Fibroblast of skin of right biceps (primary cell): ENCODE measurements at places on chromosomes 12 and 14.

DNA sequence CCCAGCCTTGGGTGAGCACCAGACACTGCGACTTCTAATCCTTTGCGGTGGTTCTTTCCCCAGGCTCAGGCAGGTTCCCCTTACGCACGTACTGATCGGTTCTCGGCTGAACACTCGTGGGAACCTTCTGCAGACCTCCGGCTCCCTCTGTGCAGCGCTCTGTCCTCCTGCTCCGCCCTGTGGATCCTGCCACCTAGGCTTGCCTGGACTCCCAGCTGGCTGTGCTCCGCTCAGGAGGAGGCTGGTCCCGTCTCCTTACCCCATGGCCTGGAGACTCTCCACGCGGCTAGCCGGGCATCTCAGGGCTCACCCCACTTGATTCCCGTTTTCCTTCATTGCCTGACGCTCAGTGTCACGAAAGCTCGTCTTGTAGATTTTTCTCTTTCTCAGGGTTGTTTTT lies 34.7 kb downstream of the TNFAIP2 start:
- DNase-seq, result no peak

- DNase-seq, result no peak
Measured at GRCh38 chr12:112420740-112421139, 2.0 kb downstream of the PTPN11 start.

- DNase-seq, result no peak
Measured at GRCh38 chr14:105315211-105315721, 718 bp downstream of the PACS2 start.

GRCh38 chr12:79143803-79144202 lies 279.2 kb downstream of the SYT1 start:
- DNase-seq, result no peak

GRCh38 chr12:5096241-5096924 lies 52.7 kb downstream of the KCNA5 start:
- peak; percentile 84 for DNase-seq

- DNase-seq, result no peak
Measured at GRCh38 chr12:27541031-27541719, 17.2 kb downstream of the PPFIBP1 start.

DNA sequence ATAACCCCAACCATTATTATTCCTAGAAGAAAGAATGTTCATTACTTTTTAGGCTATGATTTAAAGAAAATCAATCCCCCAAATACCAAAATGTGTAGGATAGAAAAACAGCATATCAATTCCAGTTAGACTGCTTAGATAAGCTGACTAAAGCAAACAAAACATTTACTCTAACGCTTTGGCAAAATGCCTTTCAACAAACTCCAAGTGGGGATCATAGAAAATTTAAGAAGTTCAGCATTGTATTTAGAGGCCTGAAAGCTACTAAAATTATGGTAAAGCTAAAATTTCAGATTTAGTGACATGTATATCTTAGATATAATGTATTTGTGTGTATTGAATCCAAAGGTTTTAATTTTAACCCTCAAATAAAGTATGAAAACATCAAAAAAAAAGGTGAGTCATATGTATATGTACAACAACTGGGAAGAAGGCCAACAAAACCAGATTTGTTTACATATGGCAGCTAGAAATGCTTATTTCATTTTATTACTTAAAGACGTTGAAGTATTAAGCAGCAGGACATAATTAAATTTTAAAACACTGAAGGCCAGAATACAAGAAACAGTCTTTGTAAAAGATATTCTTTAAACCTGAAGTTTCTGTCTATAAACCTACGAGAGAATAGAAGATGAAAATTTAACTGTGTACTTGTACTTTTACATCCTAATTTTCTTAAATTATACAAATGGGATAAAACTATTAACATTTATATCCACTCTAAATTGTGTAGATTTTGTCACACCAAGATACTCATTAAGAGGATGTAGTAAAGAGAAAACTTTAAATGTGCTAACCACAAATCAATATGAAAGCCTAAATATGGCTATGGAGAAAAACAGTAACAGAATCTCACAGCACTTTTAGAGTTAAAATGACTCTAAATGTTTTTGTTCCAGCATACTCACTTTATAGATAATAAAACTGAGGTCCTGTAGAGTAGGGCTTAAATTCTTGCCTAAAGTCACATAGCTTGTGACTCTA lies 71.4 kb downstream of the SLC41A2 start:
- peak; percentile 46 for DNase-seq

- no peak for DNase-seq
Measured at GRCh38 chr12:56661979-56662638, 16.3 kb upstream of the ATP5F1B start.

DNA sequence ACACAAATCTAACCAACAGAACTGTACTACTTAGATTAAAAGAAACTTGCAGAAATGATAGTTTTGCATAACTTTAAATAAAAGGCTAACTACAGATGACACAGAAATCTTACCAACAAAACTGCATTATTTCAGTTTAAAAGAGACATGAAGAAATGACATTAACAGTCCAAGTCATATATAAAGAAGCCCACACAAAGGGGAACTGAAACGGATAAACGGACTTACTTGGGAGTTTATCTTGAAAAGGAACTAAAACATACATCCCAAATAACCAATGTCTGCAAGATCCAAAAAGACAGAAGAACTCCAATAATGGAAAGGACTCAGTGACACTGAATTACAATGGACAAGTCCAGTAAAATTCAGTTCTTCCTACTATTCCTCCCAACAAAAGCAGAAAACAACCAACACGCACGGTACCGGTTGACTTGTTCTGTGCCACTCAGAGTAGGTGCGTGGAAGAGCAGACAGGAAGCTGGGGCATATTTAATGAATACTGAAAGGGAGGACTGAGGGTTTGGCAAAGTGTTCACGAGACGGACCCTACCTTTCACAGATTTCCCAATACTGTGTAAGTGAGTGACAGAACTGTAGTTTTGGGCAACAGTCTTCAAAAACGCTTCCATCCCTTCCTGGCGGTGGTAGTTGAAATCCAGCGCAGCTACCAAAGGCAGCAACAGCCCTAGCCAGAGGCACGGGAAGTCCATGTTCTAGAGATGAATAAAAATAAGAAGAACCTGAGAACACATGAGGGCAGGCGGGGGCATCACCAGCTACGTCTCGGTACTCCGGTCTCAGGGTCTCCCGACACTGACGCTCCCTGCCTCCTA lies 627 bp downstream of the CPM start:
- peak; percentile 4 for DNase-seq

DNA sequence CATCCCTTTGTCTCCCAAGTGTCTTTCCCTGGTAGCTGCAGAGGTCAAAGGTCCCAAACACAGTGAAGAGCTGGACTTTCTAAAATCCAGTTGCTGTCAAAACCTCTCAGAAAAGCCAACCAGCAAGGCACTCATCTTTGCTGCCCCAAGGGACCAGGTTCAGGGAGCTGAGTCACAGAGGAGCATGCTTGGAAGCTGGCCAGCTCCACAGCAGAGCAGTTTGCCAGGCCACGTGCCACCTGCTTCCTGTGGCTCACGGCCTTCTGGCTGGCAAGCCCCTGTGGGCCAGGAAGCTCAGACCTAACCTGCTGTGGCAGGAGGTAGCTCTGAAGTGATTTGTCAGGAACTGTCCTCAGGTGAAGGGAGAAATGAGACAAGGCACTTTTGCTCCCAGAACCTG lies 3.6 kb downstream of the ISCU start:
- DNase-seq, result peak; percentile 75

DNA sequence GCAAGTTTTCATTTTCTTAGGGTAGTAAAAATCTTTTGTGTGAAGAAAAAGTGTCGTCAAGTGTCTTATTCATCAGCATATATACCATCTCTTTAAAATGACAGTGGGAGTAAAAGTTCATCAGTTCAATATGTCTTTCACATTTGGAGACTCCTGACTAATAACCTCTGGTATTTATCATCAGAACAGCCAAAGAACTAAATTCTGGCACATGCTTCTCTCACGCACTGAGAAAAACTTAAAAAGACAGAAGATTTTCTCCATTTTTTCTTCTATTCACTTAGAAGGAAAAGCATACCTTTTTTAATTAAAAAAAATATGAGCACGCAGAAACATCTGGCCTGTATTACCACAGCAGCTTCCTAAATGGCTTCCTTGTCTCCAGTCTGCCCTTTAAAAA lies 265.7 kb downstream of the AKAP6 start:
- DNase-seq, result peak; percentile 93

DNA sequence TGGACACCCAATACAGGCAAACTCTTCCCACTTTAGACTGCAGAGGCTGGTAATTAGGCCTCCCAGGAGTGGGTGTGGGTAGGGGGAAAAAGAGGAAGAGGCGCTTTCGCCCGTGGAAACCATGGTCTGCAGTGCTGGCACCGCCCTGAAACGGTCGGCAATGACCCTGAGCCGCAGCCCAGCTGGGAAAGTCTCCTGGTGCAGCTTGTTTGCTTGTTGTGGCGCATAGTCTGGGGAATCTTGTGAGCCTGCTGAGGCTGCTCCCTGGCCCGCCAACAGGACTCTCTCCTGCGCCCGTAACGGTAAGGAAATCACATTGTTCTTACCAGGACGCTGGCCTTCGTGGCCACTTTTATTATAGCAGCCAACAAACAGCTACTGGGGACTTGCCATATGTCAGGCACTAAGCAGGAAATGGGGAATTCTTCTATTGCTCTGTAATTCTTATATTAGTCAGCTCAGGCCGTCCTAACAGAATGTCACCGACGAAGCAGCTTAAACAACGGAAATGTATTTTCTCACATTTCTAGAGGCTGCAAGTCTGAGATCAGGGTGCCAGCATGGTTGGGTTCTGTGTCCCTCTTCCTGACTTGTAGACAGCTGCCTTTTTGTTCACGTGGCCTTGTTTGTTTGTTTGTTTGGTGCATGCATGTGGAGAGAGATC lies 52.5 kb upstream of the RIN3 start:
- DNase-seq, result peak; percentile 80
